OCI-LY7 (cell line): ENCODE measurements at places on chromosomes 4 and X.

DNA sequence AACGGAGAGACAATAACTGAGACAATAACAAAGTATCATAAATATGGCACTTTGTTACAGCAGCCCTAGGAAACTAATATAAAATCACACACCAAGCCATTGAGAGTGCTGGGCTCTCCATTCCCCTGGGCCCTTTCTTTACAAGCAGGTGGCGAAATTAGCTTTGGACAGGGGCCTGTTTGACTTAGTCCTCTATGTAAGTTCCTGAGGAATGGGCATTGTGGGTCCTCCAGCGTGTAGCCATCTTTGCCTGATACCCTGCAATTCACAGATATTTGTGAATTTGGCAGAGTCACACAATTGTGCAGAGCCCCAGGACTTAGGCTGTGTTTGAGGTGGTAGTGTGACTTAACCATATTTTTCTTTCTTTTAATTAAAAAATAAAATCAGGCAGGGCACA lies 67.6 kb downstream of the BCOR start:
- no peak for DNase-seq

GRCh38 chrX:139734996-139735395 lies 27.0 kb upstream of the MCF2 start:
- DNase-seq: no peak

DNA sequence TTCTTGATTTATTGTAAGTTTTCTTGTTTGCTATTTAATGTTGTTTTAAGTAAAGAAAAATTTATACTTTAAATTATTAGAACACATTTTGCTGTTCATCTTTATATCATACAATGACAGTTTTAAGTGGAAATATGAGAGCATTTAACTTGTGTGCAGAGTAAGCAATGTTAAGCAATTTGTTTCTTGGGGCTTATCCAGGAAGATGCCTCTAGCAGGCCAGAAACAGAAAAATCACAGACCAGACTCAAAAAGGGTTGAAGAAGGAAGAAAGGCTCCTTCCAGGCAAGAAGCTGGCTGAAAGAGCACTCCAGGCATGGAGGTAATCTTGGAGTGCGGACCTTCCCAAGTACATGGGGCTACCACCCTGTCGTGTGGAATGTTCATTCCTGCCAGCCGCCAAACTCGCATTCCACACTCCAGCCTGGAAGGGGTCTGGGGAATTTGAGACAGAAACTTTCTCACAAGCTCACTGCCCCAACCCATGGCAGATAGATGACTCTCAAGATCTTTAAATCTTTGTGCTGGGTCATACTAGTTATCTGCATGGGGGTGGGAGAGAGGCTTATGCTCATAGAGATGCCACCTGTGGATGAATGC lies 1521.3 kb upstream of the AGA start:
- DNase-seq: no peak

- no peak for DNase-seq
Observed at GRCh38 chrX:152893980-152894610, 3.8 kb upstream of the ZNF185 start.

DNA sequence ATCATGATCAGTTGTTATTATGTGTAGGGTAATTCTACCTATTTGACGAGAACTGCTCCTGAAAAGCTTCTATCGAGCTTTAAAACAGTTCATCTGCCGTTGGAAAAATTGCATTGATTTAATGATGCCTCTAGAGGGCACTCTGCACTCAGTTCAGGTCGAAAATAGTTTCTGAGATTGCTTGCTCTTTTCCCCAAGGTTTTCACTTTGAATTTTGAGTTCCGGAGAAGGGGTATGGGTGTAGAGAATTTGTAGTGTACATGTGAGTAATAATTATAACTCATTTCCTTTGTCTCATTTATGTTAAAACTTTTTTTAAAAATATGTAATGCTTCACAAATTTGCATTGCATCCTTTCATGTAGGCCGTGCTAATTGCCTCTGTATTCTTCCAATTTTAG lies 28.4 kb upstream of the TNIP3 start:
- DNase-seq: peak; percentile 54

GRCh38 chr4:109472343-109472761 lies 38.7 kb downstream of the SEC24B start:
- DNase-seq: no peak

GRCh38 chrX:66046612-66047235 lies 6.8 kb upstream of the VSIG4 start:
- peak; percentile 74 for DNase-seq
